ENCODE measurements at places on chromosomes 16 and 17.

DNA sequence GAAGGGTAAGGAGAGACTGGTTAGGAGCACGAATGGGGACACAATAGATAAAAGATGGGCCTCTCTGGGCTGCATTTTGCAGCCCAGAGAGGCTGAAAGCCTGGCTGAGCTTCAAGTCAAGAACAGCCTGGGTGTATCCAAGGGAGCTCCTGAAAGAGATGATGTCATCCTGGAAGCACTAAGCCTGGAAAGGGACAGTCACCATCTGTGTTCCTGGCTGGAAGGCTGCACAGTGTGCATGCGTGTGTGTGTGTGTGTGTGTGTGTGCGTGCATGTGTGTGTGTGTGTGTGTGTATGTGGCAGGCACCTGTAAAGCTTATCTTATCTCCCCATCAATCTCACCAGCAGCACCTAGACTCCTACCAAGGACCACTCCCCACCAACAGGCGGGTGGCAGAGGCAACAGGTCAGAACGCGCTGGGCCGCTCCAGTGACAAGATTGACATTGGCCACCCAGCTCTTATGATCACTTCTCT, 44.1 kb downstream of the COG7 start:
- no peak for DNase-seq

DNA sequence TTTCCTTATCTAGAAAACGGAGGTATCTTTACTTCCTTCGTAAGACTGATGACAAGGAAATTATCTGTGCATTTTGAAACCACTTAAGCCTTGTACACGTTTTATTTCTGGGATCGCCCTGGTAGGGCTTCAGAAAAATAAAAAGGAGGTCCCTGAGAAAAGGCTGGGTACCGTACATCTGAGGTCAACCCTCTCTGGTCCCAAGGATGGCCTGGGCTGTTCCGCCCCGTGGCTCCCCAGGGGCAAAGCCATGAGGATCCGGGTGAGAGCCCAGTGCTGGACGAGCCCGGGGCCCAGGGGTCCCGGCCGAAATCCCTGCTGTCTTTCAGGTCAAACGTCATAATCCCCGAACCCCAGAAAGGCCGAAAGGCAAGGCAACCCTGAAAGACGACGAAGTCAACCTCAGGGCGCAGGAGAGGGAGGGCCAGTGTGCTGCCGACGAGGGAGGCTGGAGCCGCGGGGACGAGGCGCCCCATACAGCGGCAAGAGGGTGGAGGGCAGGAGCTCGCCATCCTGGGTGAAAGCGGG, 656 bp upstream of the FUS start:
- no peak for DNase-seq

GRCh38 chr16:57639172-57639887, 10.9 kb downstream of the ADGRG1 start:
- no peak for DNase-seq

DNA sequence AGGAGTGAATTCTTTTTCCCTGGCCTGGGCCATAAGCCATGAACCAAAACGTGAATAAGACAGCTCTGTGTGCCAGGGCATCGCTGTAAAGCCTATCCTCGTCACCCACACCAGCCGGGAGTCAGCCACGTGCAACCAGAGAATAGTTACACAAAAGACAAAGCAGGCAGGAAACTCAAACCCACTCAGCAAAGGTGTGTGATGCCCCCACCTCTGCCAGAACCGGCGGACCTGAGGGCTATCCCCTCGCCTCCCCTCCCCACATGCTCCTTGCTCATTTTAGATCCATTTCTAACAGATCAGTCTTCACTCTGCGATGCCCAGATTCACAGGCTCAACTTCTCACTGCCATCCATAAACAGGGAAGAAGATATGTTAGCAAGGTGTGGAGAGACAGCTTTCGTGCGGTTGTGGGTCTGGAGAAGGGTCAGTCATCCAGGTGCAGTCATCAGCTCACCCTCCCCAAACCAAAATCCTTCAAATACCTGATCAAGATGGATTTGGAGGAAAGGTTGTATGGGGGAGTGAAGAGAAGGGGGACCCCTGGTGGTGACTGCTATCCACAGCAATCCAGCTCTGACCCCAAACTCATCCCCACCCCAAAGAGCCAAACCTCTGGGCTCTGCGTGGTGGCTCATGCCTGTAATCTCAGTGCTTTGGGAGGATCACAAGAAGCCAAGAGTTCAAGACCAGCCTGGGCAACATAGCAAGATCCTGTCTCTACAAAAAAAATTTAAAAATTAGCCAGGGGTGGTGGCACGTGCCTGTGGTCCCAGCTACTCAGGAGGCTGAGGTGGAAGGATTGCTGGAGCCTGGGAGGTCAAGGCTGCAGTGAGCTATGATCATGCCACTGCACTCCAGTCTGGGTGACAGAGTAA, 219.2 kb downstream of the C16orf78 start:
- no peak for DNase-seq

DNA sequence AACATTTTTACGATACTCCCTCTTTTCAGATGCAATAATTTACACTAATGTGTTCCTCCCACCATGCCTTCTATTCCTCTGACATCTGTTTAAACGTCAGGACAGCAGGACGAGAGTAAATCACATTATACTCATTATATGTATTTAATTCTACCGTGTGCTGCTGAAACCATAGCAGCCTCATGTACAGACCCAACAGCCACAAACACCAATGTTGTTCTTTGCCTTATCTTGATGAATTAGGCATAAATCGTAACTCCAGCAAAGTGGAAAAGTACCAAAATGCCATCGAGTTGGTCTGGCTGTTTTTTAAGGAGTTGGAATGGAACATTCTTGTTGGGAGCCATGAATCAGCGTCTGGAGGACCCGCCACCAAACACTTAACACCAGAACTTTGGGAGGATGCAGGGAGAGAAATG, 82.9 kb upstream of the FOXF1 start:
- DNase-seq: no peak

DNA sequence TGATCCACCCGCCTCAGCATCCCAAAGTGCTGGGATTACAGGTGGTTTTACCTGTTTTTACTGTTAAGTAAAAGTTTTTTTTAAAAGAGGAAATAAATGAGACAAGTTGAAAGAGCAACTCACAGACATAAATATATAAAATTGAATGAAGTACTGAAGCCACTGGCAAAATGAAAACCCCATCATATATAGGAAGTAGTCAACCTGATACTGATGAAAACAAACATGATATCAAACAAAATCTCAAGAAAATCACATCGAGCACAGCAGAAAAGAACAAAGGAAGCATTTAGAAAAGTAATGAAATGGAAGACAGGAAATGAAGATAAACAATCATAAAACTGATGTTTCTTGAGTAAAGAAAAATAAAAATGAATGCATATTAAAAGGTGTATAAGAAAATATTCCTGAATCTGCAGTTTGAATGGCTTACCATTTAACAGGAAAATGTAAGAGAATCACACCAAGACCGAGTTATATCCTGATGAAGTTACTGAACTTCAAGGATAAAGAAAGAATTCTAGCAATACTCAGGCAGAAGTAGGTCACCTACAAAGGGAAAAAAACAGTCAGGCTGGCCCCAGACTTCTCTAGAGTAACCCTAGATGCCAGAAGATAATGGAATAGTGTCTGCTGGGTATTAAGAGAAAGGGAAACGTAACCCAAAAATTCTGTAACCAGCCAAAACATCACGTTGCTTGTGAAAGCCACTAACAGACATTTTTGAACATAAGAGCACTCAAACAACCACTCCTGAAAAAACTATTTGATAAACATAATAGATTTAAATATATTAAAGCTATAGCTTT, 31.5 kb downstream of the UBE2G1 start:
- DNase-seq: no peak

- no peak for DNase-seq
Observed at GRCh38 chr17:10069301-10069700, 129.1 kb downstream of the GAS7 start.

GRCh38 chr17:28368306-28368831, 1.7 kb downstream of the VTN start:
- DNase-seq: no peak

DNA sequence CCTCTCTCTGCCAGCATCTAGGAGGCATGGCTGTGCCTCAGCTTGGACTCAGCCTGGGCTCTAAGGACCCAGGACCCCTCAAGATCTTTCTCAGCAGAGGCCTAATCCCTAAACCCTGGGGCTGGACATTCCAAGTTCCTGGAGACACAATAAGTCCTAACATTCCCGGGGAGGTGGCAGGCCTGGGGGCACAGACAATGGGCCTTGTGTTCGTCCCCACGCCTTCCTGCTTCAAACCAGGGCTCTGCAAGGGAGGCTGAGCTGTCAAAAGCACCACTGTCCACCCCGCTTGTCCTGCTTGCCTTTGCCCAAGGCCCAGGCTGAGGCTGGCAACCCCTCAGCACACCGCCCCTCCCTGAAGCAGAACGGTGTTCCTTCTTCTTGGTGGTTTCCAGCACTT, 13.7 kb downstream of the SDK2 start:
- DNase-seq: no peak

DNA sequence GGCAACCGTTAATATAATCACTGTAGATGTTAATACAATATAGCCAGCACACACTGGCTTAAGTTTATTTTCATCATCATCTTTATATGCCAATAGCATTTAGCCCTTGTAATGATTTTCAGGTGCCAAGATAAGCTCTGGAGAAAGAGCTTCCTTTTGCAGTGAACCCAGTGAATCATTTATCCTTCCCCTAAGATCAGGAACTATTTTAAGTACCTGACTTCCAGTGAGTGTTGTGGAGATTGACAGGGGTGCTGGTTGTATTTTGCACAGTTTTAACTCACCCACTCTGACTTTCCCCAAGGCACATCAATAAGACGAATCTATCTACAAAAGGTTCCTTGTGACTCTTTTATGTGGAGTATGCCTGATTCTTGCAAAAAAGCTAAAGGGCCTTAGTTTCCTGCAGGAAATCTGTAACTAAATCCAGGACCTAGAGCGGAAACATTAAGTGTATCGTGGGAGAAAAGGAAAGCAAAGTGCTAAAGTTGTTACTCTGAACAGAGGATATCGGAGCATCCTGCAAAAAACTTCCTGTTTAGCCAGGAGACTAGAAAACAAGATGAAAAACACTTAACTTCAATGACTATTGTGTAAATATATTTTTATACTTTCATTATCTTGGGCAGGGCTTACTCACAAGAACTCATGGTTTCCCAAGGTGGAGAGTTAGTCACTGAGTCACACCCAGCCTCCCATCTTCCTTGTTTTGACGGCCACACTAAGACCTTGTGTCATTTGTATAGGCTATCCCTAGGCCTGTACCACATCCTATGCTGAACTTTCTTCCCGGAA, 183.6 kb downstream of the MAP2K6 start:
- DNase-seq: no peak

GRCh38 chr16:47320546-47321310, 140.1 kb downstream of the ITFG1 start:
- no peak for DNase-seq

DNA sequence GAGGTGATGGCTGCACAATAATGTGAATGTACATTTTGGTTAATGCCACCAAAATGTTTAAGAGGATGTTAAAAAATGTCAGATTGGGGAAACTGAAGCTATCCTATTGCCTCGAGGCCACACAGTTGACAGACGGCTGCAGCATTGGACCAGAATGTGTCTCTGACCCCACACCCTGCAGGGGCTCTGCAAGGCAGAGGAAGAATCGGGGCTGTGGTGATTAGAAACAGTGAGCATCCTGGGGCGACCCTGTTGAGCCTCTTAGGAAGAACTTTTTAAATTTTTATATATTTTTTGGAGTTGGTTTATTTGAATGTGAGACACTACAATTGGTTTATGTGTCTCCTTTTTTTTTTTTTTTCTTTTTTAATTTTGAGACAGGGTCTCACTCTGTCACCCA, 15.0 kb upstream of the ADORA2B start:
- no peak for DNase-seq

GRCh38 chr17:1244606-1245012, 25.6 kb upstream of the BHLHA9 start:
- no peak for DNase-seq

DNA sequence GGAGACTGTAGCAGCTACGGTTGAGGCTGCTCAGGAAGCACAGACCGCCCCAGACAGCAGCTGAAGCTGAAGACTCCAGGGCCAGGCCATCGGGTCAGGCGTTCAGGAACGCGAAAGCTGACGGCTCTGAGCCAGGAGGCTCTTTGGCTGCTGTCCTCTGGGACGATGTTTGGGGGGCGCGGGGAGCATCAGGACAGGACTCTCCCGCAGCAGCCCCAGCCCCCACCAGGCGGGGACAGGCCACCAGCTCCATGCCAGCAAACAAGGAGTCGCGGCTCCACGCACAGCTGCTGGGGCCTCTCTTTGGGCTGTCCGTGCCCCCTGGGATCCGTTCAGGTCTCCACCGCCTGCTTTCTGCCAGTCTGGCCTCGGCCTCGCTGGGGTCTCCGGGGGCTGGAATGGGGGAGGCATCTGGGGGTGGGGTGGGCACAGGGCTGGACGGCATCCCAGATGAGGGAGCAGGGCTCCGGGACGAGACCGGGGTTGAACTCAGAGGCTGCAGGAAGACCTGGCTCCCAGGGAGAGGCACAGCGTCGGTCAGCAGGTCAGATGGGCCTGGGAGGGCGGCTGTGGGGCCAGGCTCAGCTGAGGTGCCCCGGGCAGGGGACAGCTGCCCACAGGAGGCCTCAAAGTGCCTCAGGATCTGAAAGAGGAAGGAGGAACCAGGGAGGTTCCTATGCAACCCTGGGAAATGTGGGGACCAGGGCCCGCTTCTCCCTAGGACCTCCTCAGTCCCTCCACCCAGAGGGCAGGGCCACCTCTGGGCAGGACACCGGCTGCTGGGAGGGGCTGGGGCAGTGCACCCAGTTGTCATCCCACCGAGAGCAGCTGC, 6.3 kb upstream of the CEP131 start:
- no peak for DNase-seq

GRCh38 chr17:40564883-40565768, at the start of gene CCR7:
TSS of gene CCR7 (minus strand) at chr17:40565472. CDS start at chr17:40565409, 63 bp downstream.
- peak; percentile 64 for DNase-seq

- DNase-seq: no peak
Observed at GRCh38 chr17:62663304-62663703, 35.8 kb downstream of the MRC2 start.

- DNase-seq: no peak
Observed at GRCh38 chr17:61015966-61016365, 338.3 kb downstream of the BCAS3 start.

GRCh38 chr17:57384219-57384618, 127.9 kb downstream of the MSI2 start:
- no peak for DNase-seq

GRCh38 chr16:27880287-27880686, 183.2 kb downstream of the GSG1L start:
- no peak for DNase-seq

GRCh38 chr17:82874011-82874835, 34.4 kb upstream of the ZNF750 start:
- no peak for DNase-seq

- no peak for DNase-seq
Observed at GRCh38 chr16:55133654-55134053, 190.3 kb upstream of the IRX6 start.

GRCh38 chr16:75108792-75109731, 7.5 kb downstream of the LDHD start:
- peak; percentile 55 for DNase-seq

- no peak for DNase-seq
Observed at GRCh38 chr17:76366247-76366646, 12.5 kb upstream of the PRPSAP1 start.

- DNase-seq: no peak
Observed at GRCh38 chr16:69581297-69581696, 15.5 kb downstream of the NFAT5 start.

- DNase-seq: no peak
Observed at GRCh38 chr17:9900784-9901183, 4.3 kb downstream of the RCVRN start.

Data from activated CD4-positive, CD25-positive, alpha-beta regulatory T cell (primary cell).